ENCODE measurements at places on chromosomes 11 and 22.

GRCh38 chr11:78323363-78323762 lies 94.3 kb downstream of the GAB2 start:
- no peak for DNase-seq

DNA sequence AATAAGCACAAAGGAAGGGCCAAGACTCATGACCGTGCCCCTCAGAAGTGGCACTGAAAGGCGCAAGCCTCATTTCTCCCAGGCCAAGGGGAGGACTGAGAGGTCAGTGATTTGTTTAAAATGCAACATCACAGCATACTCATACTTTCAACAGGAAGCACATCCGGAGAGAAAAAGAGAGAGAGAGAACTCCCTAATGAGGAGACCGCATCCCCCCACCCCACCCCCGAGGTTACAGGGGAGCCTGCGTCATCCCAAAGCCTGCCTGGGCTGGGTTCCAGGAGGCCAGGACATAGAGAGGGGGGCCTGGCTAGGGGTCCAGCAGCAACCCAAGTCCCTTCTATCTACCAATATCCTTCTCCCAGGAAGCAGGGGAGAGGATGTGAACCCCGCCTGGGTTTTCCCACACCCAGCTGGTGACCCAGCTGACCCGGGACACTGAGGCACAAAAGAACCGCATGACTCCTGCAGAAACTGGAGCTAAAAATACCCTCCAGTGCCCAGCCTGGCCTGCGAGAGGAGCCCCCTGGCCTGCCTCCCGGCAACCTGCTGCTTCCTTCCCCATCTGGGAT lies 3.8 kb downstream of the CSNK1E start:
- no peak for DNase-seq

DNA sequence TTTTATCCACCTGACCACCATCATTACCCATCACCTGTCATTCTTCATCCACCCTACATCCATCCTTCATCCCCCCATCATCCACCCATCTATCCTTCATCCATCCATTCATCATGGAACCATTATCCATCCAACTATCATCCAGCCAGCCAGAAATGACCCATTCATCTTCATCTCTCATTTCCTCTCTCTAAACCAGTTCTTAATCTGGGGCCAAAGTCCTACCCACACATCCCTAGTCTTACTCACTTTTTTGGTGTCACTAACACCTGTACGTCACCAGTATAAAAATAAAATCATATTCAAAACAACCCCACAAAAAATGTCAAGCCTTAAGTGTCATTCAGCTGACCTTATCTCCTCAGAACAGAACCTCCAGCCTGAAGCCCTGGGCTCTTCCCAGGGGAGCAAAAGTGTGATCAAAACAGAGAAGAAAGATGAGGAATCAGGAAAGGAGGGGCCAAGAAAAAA lies 12.3 kb downstream of the SPI1 start:
- DNase-seq: no peak

DNA sequence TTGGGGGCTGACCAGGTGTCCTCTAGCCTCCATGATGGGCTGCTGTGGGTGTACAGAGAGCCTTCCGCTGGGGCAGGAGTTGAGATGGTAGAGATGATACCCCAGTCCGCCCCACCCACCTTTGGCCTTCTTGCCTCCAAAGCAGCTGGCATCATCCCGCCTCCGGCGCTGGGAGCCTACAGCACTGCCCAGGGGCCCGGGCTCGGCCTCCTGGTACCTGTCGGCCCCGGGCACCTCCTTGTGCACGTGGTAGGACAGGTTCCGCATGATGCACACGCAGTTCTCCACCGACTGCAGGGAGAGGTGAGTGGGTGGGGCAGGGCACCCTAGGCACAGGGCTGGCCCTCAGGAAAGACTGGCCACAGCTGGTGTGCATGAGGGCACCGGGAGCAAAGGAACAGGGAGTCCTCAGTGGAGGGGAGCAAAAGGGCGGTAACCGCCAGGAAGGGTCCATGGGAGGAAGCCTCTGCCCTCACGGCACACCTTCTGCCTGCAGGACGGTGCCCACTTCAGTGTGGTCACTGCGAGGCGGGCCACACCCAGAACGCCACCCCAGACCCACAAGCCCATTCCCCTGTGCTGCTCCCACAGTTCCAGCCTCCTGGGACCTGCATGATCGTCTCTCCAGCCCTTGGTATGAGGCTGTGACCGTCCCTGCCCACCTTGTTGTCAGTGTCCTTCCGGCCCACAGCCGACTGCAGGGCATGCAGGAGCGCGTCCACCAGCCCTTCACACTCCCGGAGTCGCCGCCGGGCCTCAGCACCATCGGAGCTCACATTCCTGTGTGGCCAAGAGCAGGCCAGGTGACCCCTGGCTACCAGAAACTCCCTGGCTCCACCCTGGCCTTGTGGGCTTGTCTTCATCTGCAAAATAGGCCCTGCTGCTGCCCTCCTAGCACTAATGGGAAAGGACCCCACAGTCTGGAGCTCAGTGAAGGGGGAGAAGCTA lies 36.0 kb upstream of the TXNRD2 start:
- no peak for DNase-seq

DNA sequence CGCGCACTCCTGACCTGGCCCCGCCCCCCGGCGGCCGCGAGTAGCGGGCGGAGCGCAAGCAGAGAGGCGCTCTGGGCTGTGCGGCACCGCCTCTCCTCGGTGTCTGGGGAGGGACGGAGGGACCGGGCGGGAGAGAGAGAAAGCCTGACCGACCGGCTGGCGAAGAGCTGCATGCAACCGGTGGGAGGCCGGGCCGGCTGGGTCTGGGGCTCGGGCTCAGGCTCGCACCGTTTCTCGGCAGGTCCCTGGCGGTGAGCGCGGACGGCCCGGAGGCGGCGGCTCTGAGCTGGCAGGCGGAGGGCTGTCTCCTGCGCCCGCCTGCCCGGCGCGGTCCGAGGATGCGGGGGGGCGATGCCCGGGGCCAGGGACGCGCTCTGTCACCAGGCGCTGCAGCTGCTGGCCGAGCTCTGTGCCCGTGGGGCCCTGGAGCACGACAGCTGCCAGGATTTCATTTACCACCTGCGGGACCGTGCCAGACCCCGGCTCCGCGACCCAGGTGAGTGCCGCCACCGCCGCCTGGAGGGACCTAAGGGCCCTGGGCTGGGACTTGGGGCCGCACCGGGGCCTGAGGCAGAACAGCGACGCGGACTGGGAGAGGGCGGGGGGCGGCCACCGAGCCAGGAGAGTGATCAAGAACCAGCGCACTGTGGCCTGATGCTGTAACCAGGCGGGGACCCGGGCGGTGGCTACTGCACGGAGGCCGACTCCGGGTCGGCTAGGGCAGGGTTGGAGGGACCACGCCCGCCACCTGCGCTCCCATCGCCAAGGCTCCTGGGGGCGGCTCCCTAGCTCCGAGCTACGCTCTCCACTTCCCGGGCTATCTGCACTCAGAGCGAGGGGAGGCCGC lies at the start of gene SYT9:
Gene SYT9, plus strand, starts transcription at position 69 of the 847 bp plus-strand sequence. Its CDS starts 283 bp downstream, at position 352.
- DNase-seq: no peak

GRCh38 chr22:19760058-19760950 lies at the start of gene TBX1:
TSS of gene TBX1 (plus strand) at chr22:19760778. CDS start at chr22:19760844, 66 bp downstream.
- DNase-seq: no peak

- peak; percentile 31 for DNase-seq
These were observed 1.3 kb downstream of the GNG3 start for GRCh38 chr11:62708793-62709192.

Measured in activated CD4-positive, CD25-positive, alpha-beta regulatory T cell (primary cell).